Foreskin keratinocyte (primary cell): ENCODE measurements at places on chromosomes 3 and 15.
A peak's percentile ranks its signal among the peaks of the same experiment; 100 is the strongest.

DNA sequence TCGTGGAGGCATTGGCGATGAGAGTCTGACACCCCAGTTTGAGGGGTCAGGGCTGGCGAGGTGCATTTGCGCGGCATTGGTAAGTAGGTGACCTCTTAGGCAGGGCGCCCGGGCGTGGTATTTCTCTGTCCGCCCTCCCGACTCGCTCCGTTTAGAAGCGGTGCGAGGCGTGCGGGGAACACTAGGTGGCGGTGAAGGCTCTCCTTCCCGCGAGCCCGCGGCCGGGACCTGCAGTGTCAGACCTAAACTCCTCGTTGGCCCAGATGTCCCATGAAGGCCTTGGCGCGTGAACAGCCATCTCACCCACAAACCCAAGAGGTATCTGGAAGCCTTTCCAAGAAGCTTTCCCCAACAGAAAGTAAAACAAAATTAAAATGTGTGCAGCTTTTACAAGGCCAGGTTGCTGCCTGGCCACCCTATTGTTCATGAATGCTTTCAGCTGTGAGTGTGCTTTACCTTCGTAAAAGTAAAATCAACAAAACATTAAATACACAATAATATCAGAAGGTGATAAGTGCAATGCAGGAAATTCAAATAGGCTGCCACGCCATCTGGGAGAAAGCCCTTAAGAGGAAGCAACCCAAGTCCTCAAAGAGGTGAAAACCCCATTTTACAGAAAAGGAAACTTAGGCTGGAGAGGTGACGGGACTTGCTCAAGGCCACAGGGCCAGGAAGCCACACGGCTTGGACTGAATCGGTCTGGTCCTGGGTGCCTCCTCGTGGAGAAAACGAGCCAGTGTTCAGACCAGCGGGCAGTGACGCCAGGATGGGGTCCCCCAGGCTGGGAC lies 120.3 kb downstream of the ETFA start:
- DNase-seq, result peak; percentile 42

DNA sequence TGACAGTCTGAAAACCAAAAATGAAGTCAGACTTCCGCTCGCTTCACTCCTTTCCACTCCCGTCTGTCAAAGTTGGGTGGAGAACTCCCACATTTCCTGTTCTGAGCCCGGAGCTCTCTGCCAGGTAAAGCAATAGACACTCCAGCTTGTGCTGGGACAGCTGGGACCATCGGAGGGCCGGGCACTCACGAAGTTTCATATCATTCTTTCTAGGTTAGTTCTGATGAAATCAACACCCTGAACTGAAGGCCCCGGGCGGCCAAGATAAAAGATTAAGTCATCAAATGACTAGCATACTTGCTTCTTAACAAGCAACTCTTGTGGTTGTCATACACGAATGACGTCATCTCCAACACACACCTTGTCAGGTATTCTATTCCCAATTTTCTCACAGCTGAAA lies 42.1 kb downstream of the MAGI1 start:
- DNase-seq, result peak; percentile 90

- no peak for DNase-seq
These were observed 25.9 kb downstream of the TMCC1 start for GRCh38 chr3:129867506-129868124.

GRCh38 chr15:70801109-70801508 lies 37.8 kb upstream of the UACA start:
- DNase-seq, result no peak

DNA sequence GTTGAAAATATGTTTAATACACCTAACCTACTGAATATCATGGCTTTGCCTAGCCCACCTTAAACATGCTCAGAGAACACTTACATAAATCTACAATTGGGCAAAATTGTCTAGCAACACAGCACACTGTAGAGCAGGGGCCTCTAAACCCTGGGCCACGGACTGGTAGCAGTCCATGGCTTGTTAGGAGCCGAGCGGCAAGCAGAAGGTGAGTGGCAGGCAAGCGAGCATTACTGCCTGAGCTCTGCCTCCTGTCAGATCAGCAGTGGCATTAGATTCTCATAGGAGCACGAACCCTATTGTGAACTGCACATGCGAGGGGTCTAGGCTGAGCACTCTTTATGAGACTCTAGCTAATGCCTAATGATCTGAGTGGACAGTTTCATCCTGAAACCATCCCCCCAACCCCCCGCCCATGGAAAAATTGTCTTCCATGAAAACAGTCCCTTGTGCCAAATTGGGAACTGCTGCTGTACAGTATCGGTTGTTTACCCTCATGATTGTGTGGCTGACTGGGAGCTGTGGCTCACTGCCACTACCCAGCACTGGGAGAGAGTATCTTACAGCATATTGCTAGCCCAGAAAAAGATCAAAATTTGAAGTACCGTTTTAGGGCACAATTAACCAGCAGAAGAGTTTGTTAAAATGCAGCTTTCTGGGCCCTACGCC lies 26.1 kb downstream of the CMSS1 start:
- no peak for DNase-seq

DNA sequence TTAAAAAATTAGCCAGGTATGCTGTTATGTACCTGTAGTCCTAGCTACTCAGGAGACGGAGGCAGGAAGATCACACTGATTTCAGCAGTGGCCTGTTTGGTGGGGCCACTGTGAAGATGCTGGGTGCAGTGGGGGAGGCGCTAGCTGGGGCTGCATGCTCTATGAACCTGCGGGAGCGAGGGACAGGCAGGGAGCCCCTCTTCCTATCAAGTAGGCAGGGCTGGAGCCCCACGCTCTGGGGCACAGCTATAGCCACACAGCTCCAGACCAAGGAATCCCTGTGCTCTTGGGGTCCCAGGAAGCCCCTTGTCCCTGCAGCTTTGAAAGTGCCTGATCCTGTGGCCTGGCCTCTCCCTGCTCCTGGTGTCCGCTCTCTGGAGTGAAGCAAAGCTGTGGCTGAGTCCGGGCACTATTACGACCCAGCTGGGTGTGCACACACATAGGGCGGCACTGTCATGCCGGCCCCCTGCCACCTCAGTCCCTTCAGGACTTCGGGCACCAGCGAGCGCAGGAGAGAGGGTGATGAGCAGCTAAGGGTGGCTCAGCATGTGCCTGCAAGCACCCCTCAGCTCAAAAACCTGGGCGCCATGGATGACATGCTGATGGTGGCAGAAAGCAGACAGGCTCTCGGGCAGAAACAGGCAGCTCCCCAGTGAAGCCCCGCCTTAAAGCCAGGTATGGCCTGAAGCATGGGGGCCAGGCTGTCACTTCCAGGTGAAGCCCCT lies 262.6 kb downstream of the TBC1D5 start:
- no peak for DNase-seq
